Stimulated activated CD8-positive, alpha-beta memory T cell treated with anti-CD3 and anti-CD28 coated beads, Interleukin-7, amount 100 ng/mL, for 48 hours (primary cell): ENCODE measurements at places on chromosomes 3 and 15.
A peak's percentile ranks its signal among the peaks of the same experiment; 100 is the strongest.

GRCh38 chr3:143901105-143901504, 52.8 kb upstream of the SLC9A9 start:
- DNase-seq, result no peak

DNA sequence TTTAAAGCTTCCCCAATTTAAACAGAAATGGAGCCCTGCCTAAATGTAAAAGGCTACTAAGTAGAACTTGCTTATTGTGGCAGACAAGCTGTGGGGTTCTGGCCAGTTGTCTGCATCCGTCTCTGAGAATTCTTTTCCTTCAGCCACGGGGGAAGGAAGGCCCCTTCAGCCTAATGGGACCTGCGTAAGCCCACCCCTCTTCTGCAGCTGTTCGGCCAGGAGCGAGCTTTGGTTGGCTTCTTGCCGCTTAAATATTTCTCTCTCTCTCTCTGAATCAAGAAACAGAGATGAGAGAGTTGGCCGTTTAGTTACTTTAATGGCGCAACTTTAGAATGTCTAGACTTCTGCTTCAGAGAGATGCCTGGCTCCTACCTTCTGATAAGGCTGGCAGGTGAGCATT, 151.7 kb upstream of the PROK2 start:
- DNase-seq, result no peak

DNA sequence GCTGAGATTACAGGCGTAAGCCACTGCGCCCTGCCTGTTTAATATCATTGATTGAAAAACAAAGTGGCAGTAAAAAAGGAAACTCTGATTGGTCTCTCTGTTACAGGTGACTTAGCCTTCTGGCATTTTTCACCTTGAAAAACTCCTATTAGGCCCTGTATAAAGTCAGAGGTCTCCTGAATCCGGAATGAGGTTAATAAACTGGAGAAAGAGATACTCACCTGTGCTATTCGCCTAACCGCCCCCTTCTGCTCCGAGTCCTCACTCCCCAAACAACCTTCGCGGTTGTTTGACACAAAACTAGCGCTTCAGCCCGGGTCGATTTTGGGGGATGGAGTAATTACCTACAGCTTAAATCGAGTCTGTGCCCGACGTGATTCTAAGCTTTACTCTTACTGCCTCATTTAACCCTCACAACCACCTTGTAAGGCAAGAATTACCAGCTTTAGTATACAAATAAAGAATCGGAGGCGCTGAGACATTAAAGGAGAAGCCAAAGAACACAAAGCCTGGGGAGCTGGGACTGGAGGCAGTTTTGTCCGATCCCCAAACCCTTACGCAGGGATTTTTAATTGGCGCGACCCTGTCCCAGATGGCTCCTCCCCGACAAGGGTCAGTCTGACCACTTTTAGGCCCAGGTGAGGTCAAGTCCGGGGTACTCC, 441 bp downstream of the CEP70 start:
- no peak for DNase-seq

DNA sequence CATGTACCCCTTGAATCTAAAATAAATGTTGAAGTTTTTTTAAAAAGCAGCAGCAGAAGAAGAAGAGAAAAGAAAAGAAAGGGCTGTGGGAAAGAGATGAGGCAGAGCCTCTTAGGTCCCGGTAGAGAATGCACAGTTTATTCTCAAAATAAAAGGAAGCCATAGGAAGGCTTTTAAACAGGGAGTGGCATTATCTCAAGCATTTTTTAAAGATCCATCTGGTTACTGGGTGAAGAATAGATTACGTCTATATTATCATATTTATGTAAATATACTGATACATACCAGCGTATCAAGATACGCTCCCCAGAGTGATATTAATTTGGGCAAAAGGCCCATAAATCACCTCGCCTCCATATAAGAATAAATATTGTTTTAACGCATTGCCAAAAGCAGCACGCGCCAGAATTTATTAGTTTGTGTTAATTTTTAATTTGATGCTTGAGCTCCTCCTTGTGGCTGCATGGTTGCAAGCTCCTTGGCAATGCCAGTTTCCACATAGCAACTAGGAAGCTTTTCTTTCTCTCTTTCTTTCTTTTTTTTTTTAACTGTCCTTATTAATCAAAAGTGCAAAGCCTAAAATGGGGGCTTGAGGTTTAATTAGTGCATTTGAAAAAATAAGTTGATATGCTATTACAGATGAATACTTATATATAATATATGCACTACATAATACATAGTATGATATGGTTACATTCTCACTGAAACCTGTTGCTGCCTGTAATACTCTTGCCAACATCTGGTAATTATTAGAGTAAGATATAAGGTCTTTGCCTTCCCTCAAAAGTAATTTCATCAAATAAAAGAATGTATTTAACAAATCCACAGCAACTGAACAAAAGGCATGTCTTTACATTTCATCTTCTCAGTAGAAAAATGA, 242.8 kb upstream of the UBE2E2 start:
- DNase-seq, result no peak

DNA sequence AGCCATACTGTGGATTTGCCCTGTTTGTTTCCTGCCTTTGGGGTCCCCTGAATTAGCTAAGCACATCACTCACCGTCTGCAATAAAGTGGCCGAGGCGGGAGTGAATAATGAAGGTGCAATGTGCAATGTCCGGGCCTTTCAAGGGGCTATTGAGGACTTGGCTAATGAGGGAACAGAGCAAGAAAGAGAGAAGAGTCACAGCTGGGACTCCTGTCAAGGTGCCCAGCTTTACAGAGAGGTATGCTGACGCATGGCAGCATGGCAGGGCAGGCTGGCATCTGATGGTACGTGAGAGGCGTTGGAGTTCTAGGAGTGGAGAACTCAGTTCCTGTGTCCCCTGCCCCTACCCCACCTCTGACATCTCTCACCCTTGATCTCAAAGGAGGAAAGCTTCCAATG, 13.8 kb upstream of the ATP2B2 start:
- DNase-seq, result no peak

DNA sequence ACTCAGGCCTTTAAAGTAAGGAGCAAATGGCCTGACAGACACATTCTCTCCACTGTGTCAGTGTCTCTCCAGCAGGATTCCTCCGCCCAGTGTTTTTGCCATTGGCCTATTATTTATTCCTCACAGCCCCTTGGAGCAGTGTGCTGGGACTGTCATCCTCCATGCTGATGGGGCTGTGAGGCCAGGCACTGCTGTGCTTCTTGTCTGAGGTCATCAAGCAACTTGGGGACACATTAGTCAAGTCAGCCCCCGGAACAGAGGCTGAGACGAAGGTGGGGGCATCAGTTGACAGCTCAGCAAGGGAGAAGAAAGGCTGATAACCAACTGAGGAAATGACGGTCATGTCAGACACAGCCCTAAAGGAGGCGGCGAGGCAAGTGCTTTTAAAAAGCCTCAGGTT, 67.4 kb downstream of the XXYLT1 start:
- peak; percentile 5 for DNase-seq

DNA sequence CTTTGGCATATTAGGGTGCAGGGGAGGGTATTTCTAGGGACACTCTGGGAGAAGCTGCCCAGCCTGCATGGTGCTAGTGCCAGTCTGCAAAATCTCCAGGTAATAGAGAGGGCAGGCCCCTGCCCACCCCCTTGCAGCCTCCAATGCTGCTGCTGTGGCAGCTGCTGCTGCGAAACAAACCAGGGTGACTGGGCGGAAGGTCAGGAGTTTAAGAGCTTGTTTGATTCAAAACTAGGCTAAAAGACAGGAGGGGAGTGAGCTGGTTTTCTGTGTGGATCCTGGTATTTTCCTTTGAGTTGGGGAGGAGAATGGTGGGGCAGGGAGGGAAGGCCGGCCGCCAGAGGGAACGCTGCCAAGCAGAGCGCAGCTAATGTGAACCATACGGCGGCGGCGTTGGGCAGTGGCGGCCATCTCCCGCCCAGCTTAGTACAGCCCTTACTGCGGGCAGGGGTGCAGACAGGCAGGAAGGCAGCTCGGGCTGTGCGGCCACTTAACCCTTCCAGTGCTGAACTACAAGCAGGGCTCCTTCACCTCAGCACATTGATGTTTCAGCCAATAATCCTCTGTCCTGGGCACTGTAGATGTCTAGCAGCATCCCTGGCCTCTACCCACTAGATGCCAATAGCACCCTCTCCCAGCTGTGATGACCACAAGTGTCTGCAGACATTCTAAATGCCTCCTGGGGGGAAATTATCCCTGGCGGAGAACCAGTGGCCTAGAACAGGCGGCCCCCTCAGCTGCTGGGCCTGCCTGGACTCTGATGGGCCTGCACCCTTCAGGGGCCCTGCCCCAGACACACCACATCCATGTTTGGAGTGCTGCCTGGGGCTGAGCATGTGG, 125.7 kb downstream of the EEFSEC start:
- no peak for DNase-seq

DNA sequence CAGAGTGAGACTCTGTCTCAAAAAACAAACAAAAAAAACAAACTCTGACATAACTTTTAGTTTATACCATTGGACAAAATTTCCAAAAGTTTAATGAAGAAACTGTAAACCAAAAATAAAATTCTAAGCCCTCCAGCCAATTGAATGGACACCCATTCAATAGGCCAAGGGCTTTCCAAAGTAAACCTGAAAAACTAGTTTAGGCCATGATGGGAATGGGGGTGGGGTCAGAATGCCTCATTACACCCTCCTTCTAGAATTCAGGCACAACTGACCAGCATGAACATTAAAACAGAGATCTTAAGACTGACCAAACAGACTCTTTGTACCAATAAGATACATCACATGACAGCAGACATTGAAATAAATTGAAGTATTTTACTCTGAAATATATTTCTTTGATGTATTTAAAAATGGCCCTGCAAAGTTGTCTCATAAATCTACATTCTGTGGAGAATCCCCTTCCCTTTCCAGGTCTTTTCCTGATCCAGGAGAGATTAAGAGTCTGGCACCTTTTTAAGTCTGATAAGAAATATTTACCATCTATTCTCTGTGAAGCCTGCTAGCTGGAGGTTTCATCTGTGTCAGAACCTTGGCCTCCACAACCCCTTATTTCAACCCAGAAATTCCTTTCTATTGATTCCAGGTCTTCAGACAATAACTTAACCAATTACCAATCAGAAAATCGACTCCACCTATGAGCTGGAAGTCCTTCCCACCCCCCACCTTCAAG, 15.7 kb downstream of the THOC7 start:
- no peak for DNase-seq

DNA sequence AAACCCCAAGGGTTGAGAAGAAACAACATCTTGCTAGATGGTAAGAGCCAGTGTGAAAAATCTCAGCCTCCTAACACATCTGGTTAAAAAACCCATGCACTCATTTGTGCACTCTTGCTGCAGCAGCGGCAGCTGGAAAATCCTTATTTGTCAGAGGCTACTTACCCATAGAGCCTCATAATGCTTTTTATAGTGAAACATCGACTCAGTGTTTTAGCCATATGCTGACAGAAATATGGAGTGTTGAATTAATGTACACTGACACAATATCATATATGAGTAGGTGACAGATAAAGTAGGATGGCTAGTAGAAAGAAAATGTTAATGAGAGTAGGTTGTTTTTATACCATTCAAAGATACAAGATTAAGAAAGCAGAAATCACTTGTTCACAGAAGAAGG, 13.0 kb downstream of the SLC9A9 start:
- DNase-seq, result no peak

DNA sequence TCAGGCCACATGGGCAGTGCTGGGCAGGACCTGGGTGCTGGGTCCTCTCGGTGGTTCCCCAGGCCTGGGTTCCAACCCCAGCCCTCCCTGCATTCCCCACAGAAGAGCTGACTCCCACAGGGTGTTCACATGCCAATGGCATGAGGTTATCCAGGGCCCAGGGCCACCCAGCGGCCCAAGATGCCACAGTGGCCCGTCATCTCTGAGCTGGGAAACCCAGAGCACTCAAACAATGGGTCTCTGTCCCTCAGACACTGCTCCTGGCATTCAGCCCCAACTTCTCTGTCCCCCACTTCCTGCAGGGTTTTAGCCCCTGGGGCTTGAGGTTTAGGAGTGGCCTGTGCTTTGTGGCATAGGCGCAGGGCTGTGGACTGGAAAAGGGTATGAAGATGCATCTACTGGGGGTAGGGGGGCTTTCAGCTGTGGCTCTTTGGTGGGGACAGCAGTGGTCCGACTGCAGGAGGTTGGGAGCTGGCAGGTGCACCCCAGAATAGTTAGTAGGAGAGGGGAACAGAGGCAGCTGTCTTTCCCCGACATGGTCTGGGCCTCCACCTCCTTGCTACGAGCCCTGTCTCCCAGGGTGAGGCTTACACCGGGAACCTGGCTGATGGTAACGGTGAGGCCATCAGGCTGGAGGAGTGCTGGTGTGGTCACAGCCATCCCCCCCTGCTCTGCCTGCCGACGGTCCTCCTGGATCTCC, 1.7 kb downstream of the CCDC9B start:
- DNase-seq, result no peak

- DNase-seq, result no peak
These were observed 39.3 kb downstream of the NKIRAS1 start for GRCh38 chr3:23877329-23877980.

DNA sequence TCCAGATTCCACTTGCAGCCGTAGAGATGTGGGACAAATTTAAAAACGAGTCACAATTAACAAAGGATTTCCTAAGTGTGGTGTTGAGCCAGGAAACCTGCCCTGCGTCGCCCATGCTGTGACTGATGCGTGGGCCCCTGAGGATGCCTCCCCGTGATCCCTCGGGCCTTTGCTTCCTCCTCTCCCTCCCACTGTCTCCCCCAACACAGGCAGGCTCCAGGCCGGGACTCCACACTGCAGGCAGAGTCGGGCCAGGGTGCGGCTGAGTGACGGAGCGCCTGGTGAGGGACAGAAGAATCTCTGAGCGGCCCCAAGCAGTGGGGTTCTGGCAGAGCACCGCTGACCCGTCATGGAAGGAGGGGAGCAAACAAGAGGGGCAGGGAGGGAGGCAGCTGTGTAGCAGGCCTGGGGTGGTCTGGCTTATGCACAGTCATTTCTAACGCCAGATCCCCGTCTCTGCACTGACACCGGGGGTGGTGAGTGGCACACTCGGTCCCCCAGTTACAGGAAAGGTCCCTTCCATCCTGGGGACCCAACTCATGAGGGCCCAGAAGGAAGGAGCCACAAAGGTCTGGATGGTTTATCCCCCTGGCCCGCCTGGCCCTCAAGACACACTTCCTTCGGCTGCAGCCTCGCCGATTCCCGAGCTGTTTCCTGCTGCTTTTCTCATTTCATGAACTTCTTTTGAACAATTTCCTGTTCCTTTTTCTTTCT, 91.0 kb downstream of the XXYLT1 start:
- DNase-seq, result no peak

DNA sequence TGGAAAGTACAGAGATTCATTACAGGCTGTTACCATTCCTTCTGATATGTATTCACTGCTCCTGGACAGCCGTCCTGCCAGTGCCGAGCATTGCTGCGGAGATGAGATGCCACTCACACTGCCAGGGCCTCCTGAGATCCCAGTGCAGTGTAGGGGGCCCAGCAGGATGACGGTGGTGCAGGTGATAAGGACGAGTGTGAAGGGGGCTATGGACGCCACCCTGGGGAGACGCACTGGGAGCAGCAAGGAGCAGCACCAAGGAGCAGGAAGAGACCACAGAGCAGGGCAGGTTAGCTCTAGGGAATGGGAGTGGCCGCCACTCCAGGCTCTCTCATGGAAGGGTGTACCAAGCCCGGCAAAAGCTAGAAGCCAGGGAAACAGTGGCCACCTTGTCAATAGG, 4.0 kb upstream of the KLF15 start:
- DNase-seq, result no peak

GRCh38 chr3:192408647-192409200, 318.6 kb downstream of the FGF12 start:
- DNase-seq, result no peak

- DNase-seq, result no peak
These were observed 479.8 kb downstream of the PLOD2 start for GRCh38 chr3:145681181-145681580.
